Stimulated activated CD4-positive, alpha-beta T cell treated with anti-CD3 and anti-CD28 coated beads, TNF-alpha, amount 100 ng/mL, for 1 hour (primary cell): ENCODE measurements at places on chromosomes 6 and 20.
A peak's percentile ranks its signal among the peaks of the same experiment; 100 is the strongest.

DNA sequence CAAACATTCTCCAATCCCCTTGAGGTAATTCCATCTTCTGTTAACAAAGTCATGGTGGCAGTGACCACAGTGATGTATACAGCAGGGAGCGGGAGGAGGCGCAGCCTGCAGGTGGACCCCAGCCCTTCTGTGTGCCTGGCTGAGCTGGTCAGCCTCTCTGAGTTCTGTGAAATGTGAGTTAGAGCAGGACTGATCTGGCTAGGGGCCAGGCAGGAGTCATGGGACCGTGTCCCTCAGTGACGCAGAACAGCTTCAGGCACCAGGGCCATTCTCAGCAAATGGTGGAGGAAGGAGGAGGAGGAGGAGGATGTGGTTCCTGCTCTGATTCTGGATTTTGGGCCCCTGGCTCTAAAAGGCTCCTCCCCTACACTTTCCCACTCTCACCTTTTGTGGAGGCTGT is 6.9 kb downstream of the PHACTR3 start:
- DNase-seq, result no peak

- DNase-seq, result no peak
Measured at GRCh38 chr6:10613077-10613476, 81.3 kb downstream of the C6orf52 start.

GRCh38 chr6:121205569-121205968 is 128.7 kb downstream of the TBC1D32 start:
- DNase-seq, result no peak

DNA sequence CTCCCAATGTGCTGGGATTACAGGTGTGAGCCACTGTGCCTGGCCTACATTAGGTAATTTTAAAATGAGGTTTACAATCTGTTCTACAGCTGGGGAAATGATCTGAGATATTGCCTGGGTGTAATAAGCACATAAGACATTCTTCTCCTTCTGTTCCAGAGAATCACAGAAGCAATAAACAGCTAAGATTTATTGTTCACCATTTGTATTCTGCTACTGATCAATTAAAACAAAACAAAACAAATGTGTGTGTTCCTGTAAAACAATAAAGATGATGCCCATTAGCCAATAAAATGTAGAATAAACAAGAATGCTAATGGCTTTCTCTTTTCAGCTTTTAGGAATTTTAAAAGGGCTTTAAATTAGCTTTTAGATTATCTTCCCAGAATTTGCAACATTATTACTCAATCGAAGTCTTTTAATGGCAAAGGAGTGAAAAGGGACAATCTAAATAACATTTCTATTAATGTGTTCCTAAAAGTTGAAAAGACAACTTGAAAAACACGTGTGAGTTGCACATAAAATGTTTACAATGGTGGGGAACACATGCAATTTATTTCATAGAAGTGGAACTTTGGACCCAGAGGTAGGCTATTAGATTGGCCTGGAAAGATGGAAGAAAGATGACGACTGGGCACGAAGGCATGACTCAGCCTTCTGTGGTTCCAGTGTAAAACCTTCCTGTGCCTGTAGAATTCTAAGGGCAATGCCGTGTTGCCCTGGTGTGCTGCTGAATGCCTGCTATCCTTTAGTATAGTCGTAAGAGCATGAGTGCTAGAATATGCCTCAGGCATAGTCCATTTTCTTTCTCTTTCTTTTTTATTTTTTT is 29.0 kb upstream of the DEK start:
- DNase-seq, result no peak

- no peak for DNase-seq
Measured at GRCh38 chr6:89330910-89331309, 15.8 kb upstream of the GABRR2 start.

DNA sequence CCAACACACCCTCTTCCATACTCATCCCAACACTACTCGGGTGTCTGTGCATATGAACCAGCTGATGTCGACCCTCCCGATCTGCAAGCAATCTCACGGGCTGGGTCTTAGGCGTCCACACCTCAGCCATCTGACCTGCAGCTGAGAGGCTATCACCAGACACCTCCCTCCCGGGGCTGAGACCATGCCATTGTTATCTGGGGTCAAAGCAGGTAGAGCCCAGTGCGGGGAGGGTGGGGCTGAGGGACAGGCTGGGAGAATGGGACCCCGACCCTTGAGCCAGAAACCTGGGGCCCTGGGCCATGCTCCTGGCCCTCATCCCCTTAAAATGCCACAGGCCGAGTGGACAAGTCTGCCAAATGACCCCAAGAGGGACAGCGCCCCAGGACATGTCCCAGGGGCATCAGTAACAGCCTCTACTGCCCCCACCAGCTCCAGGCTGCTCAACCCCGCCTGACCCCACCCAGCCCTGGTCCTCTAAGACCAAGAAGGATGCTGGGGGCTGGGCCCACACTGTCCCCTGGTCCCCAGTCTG is 146.7 kb upstream of the CST7 start:
- DNase-seq, result no peak

DNA sequence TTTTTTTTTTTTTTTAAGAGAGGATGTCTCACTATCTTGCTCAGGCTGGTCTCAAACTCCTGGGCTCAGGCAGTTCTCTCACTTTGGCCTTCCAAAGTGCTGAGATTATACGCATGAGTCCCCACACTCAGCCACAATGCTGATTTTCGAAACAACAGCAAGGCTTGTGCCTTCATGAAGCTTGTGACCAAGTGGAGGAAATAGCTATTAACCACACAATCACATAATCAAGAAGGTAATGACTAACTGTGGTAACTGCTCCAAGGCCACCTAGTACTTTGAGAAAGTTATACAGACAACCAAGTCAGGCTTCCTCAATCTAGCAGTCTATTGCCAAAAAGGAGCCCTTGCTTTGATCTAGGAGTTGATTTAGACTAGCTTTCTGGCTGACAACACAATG is 46.3 kb downstream of the SOD2 start:
- no peak for DNase-seq

DNA sequence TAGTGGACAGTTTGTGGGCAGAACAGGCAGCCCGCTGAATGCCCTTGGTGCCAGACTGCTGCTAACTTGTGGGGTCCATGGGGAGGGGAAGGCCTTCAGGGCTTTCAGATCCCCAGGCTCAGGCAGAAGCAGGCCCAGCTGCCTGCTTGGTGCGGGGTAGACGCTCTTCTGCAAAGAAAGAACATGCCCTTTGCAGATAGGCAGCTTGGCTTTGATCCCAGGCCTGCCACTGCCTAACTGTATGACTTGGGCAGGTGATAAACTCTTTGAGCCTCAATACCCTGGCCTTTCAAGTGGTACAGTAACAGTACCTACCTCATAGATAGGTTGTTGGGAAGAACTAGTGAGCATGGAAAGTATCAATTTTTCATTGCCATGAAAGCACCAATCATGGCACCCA is 28.4 kb downstream of the CHMP4B start:
- DNase-seq, result no peak

DNA sequence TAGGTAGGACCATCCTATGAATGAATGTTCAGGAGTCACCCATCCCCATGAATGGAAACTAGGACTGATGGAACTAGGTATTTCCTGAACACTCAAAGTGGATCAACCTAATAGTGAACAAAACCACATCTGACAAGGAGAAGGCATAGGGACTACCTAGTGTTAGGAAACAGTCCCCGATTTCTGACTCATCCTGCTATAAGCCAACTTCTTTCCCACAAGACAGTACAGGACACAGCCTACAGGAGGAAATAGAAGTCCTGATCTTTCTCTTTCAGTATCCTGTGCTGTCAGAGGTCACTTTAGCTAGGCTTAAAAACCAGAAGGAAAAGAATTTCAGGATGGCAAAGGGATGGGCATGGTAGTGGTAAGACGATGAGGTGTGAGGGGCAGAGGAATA is 19.5 kb upstream of the GMDS start:
- DNase-seq, result no peak

- no peak for DNase-seq
Measured at GRCh38 chr6:45676380-45676779, 298.6 kb upstream of the SUPT3H start.

DNA sequence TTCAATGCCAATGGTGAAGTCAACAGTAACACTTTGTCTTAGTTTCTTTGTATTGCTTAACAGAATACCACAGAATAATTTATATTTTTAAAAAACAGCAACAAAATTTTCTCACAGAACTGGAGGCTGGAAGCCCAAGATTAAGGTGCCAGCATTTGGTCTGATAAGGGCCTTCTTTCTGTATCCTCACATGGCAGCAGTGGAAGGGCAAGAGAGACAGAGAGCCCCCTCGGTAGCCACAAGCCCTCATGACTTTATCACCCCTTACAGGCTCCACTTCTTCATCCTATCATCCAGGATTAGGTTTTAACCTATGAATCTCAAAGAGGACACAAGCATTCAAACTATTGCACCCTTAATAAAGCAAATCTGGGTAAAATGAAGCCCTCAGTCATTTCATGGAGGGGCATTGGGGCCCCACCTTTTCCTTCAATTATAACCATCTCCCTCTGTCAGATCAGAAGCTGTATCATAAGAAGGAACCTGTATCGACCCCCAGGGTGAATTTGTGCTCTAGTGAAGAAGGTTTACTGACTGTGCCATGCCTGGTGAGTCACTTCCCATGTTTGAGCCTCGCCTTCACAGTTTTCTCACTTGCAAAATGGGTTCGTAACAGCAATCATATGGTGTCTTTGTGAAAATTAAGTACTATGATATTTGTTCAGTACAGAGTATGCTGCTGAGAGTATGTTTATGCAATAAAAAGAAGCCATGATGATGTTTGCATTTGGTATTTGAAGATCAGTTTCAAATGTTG is 178.2 kb downstream of the LRFN2 start:
- DNase-seq, result no peak

DNA sequence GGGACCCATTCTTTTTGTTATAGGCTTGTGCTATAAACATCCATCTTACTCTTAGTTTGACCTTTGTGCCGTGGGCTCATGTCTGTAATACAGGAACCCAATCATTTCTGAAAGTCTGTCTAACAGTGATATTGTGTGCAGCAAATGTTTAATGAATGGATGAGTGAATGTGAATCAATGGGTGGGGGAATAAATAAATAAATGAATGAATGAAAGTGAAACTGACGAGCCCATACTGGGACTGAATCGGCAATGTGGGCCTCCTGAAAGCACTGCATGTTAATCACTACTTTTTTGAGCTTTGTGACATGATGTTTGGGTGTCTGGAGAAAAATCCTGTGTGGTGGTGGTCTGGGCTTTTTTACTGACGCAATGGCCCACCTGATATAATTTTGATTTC is 175.0 kb downstream of the GMPR start:
- DNase-seq, result no peak

- no peak for DNase-seq
Measured at GRCh38 chr6:50062051-50062450, 12.3 kb upstream of the DEFB112 start.

GRCh38 chr6:1524040-1524480 is 85.7 kb upstream of the FOXC1 start:
- DNase-seq, result peak; percentile 72

DNA sequence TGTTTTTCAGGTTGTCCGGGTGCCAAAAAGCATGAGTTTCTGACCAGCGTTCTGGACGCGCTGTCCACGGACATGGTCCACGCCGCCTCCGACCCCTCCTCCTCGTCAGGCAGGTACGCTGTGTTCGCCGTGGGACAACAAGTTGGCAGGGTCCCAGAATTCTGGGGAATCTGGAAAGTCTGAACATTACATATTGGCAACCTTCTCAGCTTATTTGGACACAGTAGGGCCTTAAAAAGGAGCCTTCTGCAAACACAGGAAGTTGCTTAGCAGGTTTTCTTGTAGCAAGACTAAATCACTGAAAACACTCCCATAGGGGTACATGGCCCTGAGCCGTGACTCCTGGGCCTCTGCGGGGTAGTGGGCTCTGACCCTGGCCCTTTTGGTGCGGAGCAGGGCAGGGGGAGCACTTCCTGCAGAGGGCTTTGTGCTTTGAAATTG is 209.7 kb downstream of the SMOC2 start:
- DNase-seq, result no peak

GRCh38 chr6:163192591-163192990 is 221.9 kb upstream of the QKI start:
- DNase-seq, result no peak

DNA sequence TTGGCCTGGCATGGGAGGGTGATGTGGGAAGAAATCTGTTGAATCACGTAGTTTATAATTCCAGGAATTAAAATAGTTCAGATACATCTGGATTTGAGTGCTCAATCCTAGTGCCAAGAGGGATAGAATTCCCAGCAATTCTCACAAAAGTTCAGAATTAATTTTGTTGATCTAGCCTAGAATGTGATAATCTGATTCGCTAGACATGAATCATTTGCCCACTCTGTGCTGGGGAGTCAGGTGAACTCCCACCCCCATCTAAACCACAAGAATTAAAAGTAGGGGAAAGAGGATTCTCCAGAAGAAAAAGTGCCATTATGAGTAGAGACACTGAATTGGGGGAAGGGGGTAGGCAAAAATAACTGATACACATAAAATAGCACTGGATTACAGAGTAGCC is 85.0 kb downstream of the LIN28B start:
- DNase-seq, result no peak

DNA sequence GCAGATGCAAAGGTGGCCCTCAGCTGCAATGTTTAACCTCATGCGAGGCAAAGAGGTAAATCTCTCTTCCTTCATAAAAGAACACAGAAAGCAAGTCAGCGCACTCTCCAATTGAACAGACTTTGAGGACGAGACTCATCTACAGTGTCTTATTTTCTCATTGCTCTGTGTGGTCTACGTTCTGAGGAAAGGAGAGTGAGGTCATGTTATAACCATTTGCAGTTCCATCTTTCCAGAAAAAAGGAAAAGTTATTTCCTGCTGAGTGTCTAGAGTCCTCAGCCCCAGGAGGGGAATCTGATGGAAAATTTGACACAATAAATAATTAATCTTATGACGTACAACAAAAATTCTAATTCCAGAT is 35.6 kb upstream of the THBS2 start:
- DNase-seq, result no peak

- no peak for DNase-seq
Measured at GRCh38 chr6:44061375-44062104, 65.7 kb downstream of the MRPL14 start.

- DNase-seq, result no peak
Measured at GRCh38 chr6:31474871-31475286, 23.1 kb upstream of the MICB start.

DNA sequence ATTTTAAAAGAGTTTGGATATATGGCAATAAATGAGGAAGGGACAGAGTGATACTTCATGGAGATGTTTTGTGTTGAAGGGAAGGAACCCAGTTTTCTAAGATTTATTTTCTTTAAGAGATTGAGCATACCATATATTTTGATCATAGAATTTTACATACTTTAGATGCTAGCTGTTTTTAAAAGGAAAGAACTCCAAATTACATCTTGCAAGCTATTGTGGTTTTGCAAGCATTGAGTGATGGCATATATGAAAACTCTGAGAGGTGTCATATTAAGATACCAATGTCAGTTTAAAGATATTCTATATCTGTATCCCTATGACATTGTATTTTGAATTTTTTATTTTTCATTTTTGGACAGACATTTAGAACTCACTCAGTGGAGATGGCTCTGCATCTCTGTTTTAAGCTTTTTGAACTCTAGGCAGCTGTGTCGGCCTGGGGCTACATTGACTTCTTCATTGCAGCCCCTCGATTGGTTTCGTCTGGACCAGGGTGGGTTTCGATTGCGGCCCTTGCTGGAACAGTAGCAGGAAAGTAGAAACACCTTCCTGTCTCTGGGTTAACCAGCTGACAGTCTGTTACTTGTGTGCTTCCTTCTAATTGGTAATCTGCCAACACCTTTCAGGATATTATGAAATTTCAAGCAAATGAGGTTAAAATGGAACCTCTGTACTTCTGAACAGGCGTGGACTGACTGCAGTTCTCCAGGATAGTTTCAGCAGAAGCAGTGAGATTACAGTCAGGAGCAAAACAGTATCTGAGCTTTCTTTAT is 14.0 kb downstream of the IGF2R start:
- no peak for DNase-seq
